ENCODE measurements at places on chromosomes 2 and 18. TPM values are rescaled to one million over a fixed set of nuclear protein-coding genes. Genes with fewer than 3 reads are reported as not detected.

The KCNK3 gene
- total RNA-seq, result 1.4 TPM

The SPIRE1 gene
- total RNA-seq, result 26.9 TPM

The MXD1 gene
- total RNA-seq, result 2.8 TPM

The SMARCAL1 gene
- total RNA-seq, result 13.5 TPM

The GALNT5 gene
- total RNA-seq, result 3.2 TPM

The GKN1 gene
- 0.72 TPM for total RNA-seq

The RPRM gene
- total RNA-seq, result not detected

The TRAF3IP1 gene
- total RNA-seq, result 11.1 TPM

The STON1 gene
- 0.34 TPM for total RNA-seq

The SERPINB7 gene
- 2.9 TPM for total RNA-seq

The PDK1 gene
- 4.5 TPM for total RNA-seq

The WDR7 gene
- total RNA-seq, result 4.2 TPM

The HOXD13 gene
- 0.24 TPM for total RNA-seq

The CDK15 gene
- not detected for total RNA-seq

The MTCL1 gene
- total RNA-seq, result 65.5 TPM

The COPS8 gene
- total RNA-seq, result 94.5 TPM

The IL1B gene
- total RNA-seq, result 0.42 TPM

Data from A549 treated with DMSO at 1 μM for 4 hours (cell line).